ENCODE measurements at places on chromosomes 11 and 22.

DNA sequence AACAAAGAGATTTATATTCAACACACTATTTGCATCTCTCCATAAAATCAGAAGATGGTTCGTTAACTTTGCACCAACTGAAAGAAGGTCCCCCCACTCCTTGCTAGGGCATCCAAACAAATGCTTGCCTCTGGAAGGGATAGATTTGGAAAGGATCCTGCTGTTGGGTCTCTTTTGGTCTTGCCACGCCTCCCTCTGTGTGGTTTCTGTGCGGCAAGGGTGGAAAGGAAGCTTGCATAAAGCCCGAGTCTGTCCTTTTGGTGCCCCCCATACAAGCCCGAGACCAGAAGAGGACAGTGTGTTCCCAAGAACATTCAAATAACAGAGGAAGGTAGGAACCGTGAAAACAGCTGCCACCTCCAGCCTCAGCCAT lies 15.1 kb downstream of the SCGB1A1 start:
- DNase-seq, result no peak

DNA sequence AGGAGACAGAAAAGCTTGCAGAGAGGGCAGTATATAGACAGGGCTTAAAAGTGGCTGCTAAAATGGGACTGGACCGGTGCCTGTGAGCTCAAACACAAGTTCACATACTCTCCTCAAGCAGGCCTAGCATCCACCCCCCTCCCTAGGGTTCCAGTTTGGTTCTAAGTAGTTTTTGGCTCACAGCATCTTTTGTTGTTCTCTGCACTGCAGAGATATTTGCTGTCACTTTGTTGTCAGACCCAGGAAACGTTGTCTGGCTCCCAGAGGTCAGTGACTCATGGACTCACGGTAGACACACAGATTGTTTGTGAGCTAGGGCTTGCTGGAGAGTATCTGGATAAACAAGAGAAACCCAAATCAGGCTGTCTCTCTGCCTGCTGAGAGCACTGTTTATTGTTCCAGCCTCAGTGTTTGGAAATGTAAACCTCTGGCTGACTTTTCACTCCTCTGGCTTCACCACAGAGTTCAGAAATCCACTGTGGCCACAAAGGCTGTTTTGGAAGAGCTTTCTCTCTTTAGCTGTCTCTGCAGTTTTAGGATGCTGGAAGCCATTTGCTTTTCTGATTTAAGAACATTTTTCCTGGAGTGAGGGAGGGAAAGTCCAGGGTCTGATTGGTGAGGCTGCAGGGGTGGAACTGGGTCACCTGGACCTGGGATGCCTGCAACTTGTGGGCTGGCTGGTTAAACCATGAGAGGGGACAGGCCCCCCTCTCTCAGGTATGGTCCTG lies 303.7 kb upstream of the PLET1 start:
- DNase-seq, result no peak

- DNase-seq, result no peak
Measured at GRCh38 chr22:38033522-38034277, 23.5 kb upstream of the PICK1 start.

DNA sequence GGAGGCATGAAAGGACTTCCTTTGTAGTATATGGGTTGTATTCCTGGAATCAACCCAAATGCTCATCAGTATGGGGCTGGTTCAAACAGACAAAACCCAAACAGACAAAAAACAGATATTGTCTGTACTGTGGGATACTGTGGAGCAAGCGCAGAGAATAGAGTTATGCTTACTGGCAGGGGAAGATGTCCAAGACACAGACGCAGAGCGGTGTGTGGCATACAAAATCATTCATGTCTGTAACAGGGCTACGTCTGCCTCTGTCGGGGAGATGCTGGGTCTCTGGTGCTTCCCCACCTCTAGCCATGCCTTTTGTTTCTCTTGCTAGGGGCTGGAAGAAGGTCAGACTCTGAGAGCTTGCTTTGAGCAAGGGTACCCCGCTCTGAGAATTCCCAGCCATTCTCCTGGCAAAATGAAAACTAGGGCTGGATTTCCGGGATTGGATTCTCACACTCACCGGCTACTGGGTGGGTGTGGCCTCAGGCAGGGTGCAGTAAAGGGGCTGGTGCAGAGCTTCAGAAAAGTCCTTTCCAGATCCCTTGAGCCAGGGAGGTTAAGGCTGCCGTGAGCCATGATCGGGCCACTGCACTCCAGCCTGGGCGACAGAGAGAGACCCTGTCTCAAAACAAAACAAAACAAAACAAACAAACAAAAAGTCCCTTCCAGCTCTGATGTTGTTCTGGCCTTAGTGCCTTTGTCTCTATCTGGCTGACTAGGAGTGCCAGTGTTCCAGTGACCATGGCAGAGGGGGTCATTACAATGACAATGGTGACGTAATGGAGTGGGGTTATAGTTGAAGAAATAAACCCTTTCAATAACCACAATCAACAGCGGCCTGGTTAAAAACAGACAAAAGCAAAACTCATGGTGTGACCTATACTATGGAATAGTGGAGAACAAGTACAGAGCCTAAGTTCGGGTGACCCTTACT lies 2.9 kb upstream of the ABCC8 start:
- no peak for DNase-seq

GRCh38 chr11:19200410-19201201 lies 1.2 kb downstream of the CSRP3 start:
- no peak for DNase-seq

DNA sequence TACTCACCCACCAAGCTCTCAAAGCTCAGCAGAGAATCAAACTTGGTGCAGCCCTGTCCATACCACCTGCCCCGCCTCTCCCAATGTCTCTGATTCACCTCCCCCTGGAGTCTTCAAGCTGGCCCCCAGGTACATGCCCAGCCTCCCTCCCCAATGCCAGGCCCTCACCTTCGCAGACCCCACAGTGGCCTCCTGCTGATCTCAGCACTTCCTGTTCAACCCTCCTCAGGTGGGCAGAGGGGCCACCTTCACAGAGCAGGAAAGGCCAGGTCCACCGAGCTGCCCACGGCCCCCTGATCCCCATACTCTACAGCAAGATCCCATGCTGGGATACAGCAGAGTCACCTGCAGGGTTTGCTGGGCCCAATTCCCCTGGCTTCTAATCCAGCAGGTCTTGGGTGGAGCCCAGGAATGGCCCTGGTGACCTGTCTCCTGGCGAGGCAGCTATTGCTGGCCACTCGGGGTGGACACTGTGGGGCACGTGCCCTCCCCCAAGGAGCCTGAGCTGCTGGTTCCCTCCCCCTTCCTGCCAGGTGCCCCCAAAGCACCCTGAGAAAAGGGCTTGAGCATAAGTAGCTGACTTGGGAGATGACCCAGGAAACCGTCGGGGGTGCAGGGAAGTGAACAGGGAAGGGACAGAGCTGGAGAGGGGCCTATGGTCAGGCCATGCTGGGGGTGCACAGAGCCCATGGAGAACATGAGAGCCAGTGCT lies 150.7 kb downstream of the BRD1 start:
- DNase-seq, result no peak

- DNase-seq, result no peak
Measured at GRCh38 chr22:22822106-22822505, 65.5 kb upstream of the IGLL5 start.

DNA sequence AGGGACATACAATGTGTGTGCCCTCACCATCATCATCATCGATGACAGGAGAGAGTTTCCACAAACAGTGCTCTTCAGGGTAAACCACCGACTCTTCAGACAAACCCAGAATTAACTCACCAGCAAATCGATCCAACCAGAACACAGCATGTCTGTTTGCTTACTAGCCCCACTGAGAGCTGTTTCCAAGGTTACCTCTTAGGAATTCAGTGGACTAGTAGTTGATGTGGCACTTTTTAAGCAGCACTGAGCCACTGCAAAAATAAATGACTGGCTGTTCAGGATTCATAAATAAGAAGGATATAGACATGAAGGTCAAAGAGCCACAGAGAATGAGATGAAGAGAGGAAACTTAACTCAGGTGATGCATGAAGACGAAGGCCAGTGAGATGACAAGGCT lies 83.1 kb downstream of the PARVA start:
- DNase-seq, result no peak
